Activated CD8-positive, alpha-beta T cell treated with anti-CD3 and anti-CD28 coated beads, Interleukin-2, amount 10 ng/mL, durations not matched to agents 7 days and 5 days (primary cell): ENCODE measurements at places on chromosomes 4 and X.

DNA sequence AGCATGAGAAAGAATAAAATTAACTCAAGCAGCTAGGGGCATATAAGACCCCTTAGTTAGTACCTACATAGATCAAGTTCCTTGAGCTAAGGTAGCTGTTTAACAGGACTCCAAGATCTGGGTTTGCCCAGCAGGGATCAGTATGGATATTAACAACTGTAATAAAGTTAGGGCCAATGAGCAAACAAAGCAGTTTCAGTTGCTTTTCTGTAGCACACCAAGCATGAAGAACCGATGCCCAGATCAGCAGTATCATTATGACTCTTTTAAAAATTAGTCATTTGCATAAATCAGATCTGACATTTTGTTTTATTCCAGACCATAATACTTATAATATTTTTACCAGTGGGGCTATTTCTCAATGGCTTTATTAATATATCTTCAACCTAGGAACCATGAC is 80.9 kb downstream of the C4orf33 start:
- DNase-seq: no peak

DNA sequence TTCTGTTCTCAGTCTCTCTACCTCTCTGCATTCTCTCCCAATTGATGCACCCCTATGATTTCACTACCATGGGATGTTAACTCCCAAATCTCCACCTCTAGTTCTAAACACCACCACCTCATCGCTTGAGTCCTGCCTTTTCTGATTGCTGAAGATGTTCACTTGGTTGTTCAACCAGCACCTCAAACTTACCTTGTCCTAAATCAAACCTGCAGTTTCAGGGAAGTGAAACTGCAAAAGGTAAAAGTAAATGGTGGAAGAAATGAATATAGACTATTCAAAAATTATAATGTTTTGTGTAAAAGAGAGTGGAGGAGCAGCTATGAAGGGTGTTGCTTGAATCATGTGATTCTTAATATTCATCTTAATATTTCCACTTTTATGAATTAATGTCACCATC is 91.0 kb downstream of the PDE5A start:
- DNase-seq: no peak

- DNase-seq: peak; percentile 69
Observed at GRCh38 chr4:1285790-1286553, 3.7 kb upstream of the MAEA start.

DNA sequence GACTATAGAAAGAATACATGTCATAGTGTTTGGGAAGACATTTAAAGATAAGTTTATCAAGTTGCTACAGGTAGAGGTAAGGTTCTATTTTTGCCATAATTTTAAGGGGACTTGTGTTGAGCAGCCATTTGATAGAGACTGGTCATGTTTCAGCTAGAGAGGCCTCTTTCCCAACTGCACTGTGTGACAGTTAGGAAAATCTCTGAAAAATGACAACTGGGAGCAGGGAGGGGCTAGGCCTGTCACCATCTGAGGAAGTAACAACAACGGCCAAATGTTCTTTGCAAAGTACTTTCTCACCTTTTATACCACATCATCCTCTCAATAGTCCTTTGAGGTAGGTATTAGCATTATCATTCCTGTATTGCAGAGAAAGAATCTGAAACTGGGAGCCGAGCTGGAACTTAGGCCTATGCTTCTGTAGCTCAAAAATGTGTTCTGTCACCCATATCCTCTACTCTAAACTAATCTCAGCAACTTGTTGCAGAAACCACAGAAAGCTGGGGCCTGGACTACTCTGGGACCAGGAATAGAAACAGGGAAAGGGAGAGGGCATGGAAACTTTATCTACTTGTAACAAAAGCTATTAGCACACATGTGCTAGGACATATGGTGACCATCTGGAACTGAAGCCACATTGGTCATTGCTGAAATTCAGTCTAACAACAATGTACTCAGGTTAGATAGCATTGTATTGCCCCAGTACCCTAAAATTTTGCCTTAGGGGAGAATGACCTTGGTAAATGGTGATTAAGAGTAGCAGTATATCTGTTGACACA is 198.9 kb downstream of the MID1IP1 start:
- no peak for DNase-seq

GRCh38 chr4:54228961-54229501 is at the start of gene PDGFRA:
Gene PDGFRA, plus strand, starts transcription at chr4:54229293. Its CDS starts 29,476 bp downstream, at chr4:54258769.
- DNase-seq: no peak

- no peak for DNase-seq
Observed at GRCh38 chr4:117422297-117422696, 336.9 kb upstream of the TRAM1L1 start.

DNA sequence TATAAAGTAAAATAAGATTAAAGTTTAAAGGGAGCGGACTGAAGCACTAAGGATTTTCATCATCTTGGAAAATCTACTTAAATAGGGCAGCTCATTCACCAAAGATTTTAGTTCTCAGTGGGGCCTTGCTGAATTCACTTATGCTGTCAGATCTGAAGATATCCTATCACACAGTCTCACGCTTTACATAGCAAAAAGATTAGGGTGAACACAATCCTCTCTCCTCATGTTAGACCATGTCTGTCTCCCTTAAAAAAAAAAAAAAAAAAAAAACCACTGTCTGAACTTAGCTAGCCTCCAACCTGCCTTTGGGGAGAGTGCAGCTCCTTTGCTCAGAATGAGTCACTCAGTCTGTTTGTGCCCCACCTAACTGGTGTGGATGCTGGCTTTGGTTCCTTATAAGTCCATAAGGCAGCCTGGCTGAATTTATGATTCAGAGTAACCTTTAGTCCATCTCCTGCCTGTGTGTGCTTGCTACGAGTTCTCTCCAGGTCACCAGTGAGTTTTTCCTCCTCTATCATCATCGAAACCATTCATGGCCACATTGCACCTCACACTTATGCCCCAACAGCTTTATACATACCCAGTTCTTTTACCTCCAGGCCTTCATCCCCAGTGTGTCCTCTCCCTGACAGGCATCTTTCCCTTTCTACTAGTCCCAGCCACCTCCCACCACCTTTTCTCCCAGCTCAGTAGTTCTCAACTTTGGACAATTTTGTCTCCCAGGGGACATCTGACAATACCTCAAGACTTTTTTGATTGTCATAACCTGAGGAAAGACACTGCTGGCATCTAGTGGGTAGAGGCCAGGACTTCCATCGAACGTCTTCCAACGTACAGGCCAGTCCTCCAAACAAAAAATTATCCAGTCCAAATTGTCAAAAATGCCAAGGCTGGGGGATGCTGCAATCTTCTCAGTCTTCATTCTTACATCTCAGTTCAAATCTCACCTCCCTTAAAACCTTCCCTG is 220.7 kb upstream of the EMCN start:
- DNase-seq: no peak

DNA sequence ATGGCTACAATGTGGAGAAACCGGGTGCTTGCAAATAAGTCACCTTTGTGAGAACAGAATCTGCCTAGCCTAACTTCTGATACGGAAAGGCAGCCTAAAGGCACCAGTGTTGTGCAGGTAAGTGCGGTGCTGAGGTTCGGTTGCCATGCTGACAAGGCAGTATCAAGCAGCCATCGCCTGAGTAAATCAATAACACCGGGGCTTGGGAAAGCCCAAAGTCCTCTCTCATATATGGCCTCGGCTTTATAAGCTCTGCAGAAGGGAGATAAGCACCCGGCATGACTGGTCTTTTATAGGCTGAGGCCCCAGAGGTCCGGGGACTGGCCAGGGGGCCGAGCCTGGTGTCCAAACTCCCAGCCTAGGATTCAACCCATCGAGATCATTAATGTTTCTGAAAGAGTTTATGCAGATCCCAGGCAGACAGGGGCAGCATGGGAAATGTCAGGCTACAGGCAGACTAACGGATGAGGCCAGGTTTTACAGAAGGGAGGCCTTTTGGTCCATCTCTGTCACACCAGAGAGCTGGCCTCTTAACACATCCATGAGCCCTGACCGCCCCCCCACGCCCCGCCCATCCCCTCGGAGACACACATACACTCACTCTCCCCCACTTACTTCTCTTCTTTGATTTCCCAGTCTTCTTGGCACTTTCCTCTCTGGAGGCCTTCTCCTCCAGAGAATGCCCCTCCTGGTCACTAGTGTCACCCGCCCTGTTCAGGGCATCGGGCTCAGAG is 38.5 kb downstream of the ELF4 start:
- DNase-seq: no peak

GRCh38 chr4:11564021-11564420 is 135.3 kb upstream of the HS3ST1 start:
- DNase-seq: no peak

- no peak for DNase-seq
Observed at GRCh38 chrX:133909888-133910287, 75.5 kb downstream of the GPC3 start.

DNA sequence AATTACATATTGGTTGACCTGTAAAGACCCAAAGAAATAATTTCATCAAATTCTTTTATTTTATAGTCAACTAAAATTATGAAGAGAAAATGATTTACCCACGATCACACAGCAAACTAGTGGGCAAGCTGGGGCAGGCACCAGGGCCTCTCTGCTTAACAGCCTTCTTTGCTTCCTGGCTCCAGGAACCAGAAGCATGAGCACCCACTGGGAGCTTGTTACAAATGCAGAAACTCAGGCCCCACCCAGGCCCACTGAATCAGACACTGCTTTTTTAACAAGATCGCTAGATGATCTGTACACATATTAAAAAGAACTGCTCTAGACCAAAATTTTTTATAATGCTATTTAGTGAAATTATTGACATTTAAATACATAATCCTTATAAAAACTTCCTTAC is 95.0 kb downstream of the GEMIN8 start:
- DNase-seq: no peak

DNA sequence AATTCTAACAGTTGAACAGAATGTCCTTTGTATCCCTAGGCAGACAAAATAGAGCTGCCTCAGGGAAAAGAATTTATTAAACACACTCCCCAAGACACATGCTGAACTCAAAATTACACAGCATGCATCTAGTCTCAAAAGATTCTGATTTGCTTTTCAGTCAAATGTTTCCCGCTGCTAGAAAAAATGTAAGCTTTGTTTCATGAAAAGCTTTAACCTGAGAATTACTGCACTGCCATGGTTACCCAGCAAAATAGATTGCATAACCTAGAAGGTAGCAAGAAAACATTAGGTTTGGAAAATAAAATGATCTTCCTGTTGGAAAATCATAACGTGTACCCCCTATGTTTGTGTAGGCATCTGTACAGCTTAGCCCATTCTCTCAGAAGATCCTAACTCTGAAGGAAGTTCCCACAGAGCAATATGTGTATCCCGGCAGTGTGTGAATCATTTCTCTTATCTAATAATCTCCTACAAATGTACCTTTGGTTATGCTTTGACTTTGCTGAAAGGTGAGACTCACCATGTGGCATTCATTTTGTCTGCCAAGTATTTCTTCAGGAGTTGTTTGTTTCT is 646.9 kb downstream of the STPG2 start:
- no peak for DNase-seq

DNA sequence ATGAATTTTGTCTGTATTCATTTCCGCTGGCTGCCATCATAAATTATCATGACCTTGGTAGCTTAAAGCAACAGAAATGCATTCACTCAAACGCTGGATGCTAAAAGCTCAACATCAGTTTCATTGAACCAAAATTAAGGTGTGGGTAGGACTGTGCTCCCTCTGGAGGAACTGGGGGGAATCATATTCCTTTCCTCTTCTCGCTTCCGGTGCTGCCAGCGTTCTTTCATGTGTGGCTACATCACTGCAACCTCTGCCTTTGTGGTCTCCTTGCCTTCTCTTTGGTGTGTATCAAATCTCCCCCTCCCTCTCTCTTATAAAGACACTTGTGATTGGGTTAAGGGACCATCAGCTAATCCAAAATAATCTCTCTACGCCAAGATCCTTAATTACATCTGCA is 39.5 kb downstream of the NEIL3 start:
- no peak for DNase-seq

- no peak for DNase-seq
Observed at GRCh38 chrX:10071451-10072144, 85.2 kb upstream of the CLCN4 start.

- DNase-seq: no peak
Observed at GRCh38 chr4:13218326-13218958, 265.7 kb downstream of the RAB28 start.

GRCh38 chr4:1183985-1184773 is 11.8 kb upstream of the SPON2 start:
- DNase-seq: no peak

DNA sequence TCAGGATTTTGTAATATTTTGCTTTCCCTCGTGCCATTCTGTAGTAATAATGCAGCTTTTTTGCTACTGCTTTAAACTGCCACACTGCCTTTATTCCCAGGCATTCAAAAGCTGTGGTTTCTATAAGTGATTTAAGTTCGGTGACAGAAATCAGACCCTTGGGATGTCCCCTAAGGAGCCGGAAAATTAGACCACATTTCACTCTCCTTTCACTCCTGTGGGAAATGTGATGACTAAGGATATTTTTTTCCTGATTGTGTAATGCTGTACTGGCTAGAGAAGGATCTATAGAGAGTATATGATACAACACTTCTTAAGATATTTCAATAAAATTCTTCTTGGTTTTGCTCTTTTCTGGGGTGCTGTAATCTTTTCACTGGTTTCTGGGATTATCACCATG is 24.4 kb downstream of the UGT2A3 start:
- no peak for DNase-seq
